ENCODE measurements at places on chromosomes 7 and 10.

- no peak for DNase-seq
Measured at GRCh38 chr10:26887611-26888215, 27.0 kb upstream of the ABI1 start.

DNA sequence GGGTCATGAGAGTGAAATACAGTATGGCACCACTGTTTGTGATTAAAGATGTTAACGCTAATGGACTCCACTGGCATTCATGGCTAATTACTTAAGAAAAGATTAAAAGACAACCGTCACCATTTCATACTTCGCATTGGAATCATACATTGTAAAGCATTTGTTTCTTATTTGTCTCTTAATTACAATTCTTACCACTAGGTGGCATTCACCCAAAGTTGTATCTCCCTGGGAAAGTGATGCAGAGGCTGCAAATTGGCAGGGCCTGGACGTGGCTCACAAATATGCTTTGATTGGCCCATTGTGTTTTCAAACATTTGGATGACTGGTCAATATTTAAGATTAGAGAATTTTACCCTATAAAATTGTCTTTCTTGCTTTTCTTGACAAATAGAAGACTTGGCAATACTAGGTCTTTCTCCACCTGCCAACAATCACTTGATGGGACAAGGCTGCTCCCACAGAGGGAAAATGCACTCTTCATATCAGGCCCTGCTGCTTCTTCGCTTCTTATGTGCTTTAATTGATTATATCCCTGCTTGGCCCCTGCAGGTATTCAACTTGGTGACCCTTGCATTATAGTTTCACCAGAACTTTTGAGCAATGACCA, 72.1 kb upstream of the STARD3NL start:
- no peak for DNase-seq

GRCh38 chr7:80218723-80219122, 84.1 kb downstream of the GNAI1 start:
- DNase-seq = no peak

- DNase-seq = no peak
Measured at GRCh38 chr7:7696458-7697119, 21.8 kb downstream of the RPA3 start.

GRCh38 chr7:127905491-127906330, 125.5 kb downstream of the LRRC4 start:
- DNase-seq = no peak

- DNase-seq = no peak
Measured at GRCh38 chr7:141646826-141647480, 55.0 kb downstream of the DENND11 start.

- DNase-seq = no peak
Measured at GRCh38 chr7:47344171-47344955, 237.5 kb downstream of the TNS3 start.

GRCh38 chr7:86932038-86932512, 127.4 kb downstream of the ELAPOR2 start:
- DNase-seq = peak; percentile 24

GRCh38 chr10:30502266-30503060, 68.5 kb downstream of the MAP3K8 start:
- DNase-seq = peak; percentile 27

GRCh38 chr7:127922656-127923055, 108.6 kb downstream of the LRRC4 start:
- no peak for DNase-seq

DNA sequence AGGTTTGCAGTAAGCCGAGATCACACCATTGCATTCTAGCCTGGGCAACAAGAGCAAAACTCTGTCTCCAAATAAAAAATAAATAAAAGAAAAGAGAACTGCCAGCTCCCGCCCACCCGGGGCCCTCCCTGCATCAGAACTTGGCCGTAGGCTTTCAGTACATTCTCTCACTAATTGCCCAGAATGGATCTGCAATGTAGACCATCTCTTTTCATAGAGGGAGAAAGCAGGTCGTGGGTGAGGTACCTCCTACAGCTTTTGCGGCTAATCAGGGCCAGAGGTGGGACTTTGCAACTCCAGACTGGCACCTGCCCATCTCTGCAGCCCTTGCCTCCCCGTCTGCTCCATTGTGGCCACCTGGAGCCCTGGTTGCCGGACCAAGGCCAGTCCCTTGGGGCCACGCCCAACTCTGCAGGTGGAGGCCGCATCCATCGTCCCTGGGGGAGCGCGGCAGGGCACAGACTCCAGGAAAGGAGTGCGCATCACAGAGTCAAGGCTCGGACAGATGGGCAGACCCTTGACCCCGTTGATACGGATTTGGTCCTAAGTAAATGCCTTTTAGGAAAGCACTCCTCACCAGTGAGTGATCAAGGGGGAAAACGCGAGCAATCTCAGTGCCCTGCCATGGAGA, 179.1 kb upstream of the SH2B2 start:
- no peak for DNase-seq
